ENCODE measurements at places on chromosomes 11 and 22.

- DNase-seq = no peak
Measured at GRCh38 chr22:38755155-38755910, 465 bp downstream of the SUN2 start.

DNA sequence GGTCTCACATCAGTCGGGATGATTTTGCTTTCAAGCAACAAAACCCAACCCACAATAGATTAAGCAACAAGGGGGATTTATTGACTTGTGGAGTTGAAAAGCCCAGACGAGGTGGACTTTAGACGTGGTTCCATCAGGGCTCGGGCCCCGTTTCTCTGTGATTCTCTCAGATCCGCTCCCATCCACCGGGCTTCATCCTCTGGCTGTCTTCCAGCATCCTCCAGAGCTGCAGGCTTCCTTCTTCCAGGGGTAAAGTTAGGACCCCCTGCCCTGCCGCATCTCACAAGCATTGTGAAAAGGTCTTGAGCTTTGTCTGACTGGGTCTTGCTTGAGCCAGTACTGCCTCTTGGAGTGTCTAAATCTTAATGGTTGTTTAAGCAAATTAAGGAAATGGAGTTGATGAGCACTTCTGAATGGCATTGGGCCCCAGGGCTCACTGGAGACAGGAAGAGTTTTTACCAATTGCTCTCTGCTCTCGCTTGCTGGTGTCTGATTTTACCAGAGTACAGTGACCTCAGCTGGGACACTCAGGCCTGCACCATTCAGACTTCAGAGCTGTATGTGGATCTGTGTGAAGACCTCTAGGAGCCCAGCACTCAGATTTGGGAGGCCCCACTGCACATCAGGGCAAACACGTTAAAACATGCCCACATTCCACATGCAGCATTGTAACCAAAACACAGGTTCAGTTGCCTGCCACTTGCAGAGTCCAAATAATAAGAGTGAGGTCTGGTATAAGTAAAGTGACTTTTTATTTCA lies 13.5 kb upstream of the FTH1 start:
- no peak for DNase-seq

GRCh38 chr11:115642660-115643059 lies 138.4 kb upstream of the CADM1 start:
- no peak for DNase-seq

DNA sequence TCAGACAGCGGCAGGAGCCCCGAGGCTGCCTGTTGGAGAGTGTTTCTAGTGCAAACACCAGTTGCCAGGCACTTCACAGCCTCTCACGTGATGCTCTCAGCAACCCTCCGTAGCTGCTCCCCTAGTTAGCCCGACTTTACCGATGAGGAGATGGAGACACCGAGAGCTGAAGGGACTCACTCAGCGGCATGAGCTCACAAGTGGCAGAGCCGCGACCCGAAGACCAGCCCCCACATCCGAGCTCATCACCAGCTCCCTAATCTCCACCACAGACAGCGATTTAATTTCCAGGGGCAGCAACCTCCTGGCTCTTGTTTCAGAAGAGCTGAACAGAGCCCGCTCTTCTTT lies 28.7 kb upstream of the RTL6 start:
- no peak for DNase-seq

- DNase-seq = no peak
Measured at GRCh38 chr11:24293964-24294363, 202.9 kb upstream of the LUZP2 start.

- DNase-seq = no peak
Measured at GRCh38 chr22:20423008-20423905, 14.4 kb downstream of the SCARF2 start.

DNA sequence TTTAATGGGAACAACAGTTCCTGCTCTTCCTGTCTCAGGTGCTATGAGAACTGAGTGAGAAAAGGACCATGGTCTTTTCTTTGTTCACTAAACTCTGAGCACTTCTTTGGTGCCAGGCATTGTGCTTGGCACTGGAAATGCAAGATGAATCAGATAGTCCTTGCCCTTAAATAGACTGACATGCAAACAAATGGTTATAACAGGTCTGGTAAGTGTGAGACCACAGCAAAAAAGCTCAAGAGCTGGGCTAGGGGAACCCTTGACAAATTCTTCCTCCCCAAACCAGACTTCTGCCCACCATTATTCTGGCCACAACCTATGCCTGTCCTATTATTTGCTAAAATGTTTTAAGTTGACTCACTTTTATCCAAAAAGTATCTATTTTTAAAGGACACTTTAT lies 5.1 kb downstream of the SLC43A3 start:
- no peak for DNase-seq

DNA sequence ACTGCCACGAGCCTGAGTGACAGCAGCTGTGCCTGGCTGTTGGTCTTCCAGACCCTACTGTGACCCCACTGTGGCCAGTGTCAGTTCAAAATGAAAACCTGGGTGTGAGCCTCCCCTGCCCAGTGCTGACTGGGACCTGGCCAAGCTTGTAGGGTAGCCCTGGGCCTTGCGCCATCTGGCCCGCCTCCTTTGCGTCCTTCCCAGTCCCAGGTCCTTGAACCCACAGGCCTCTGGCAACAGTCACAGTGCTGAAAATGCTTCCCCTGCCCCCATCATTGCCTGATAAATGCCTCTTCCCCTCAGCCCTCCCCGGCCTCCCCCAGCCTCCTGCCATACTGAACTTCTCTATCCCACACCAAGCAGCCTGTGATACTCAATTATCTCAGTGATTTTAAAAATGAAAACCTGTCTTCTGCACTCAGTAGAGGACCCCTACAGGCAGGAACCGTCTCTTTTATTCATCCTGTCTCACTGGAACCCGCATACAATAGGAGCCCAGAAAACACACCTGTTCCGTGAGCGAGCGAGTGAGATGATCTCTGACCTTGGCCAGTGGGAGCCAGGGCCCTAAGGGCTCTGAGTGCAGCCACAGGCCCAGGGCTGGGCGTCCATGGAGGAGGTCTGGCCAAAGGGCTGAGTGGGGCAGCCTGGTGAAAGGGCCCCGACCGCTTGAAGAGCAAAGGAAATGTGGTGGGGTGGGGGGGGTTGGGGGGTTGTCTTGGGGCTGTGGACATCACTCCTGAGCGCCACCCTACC lies 49.7 kb upstream of the TTLL12 start:
- DNase-seq = no peak

- DNase-seq = no peak
Measured at GRCh38 chr22:36227396-36227795, 11.9 kb downstream of the APOL2 start.
